ENCODE measurements at places on chromosomes 7 and 10.

GRCh38 chr10:89025453-89025852, 34.9 kb downstream of the FAS start:
- no peak for DNase-seq

DNA sequence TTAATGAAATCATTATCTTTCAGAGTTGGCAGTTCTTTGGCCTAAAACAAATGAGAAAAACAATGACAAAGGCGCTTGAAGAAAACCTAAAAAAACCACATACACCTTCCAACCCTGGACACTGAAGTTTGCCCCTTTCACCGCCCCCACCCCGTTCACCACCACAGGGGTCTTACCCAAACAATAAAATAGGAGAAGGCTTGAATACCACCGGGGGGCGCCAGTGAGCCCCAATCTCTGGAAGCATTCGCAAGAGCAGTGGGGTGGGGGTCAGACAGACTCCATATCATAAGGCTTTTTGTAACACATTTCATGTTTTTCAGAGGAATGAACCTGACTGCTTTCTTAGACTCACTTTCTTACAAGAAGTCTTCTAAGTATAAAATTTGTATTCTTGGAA, 163.6 kb downstream of the PIP4K2A start:
- DNase-seq: peak; percentile 36

DNA sequence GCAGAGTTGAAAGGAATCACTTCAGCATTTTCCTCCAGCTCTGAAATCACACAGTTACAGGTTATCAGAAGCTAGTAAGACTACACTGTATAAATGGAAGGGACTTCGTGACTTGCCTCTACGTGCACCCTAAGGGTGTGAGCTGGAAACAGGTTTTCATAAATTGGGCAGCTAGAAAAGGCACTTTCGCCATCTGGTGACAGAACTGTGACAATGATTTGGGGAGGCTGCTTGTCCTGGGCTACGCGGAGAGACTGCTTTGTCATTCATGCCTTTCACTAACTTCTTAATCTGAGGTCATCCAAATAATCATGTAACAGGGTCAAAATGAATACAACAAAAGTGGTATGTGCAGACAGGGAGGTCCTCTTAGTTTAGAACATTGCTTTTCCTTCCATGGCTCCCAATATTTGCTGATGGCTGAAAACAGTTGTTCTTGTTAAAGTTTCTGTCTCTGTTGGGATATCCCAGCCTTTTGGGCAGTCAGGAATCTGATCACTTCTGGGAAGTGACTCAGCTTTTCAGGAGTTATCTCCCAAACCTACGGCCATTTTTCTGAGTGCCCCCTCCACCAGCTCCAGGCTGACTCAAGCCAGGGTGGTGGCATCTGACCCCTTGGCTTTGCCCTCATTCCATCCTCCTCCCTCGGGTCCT, 17.8 kb downstream of the VWC2 start:
- no peak for DNase-seq

DNA sequence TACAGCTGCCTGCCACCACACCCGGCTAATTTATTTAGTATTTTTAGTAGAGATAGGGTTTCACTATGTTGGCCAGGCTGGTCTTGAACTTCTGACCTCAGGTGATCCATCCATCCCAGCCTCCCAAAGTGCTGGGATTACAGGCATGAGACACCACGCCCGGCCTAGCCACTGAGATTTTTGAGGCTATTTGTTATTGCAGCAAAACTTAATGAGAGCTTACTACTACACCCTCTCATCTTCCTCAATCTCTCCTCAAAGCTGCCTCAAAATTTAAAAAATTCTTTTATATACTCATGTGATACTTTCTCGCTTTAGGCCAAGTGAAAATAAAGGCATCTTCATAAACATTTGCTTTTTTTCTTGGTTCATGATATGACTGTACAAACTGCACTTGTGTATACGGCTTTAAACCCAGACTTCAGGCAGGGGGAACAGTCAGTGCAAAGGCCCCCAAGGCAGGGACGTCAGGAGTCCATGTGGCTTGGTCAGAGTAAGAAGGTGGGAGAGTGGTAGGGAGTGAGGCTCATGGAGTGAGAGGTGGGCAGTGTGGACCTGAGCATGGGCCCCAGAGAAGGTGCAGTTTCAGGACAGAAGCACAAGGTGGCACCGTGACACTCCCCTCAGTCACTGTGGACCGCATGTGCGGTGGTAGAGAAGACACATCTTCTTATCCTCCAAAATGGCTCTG, 55.5 kb downstream of the SYPL1 start:
- DNase-seq: peak; percentile 77

GRCh38 chr10:4763960-4764428, 62.0 kb upstream of the AKR1E2 start:
- DNase-seq: peak; percentile 89

GRCh38 chr7:140607441-140607989, 33.1 kb downstream of the DENND2A start:
- peak; percentile 91 for DNase-seq

DNA sequence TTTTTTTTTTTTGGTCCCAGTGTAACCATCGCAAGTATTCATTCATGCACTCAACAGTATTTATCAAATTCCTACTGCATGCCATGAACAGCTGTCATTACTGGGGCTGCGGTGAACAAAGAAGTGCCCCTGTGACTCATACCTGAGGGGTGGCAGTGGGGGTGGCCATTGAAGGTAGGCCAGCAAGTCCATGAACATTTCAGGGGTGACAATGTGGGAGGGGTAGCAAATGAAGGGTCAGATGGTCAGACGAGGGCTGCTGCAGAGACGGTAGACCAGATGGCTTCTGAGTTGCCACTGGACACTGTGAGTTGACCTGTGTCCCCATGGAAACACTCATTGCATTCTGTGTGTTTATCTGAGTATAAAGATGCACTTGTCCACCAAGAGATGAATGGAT, 92.5 kb upstream of the PITRM1 start:
- DNase-seq: peak; percentile 68

GRCh38 chr10:117169480-117169879, 27.8 kb upstream of the KCNK18 start:
- no peak for DNase-seq

GRCh38 chr10:6114299-6114698, 25.5 kb downstream of the RBM17 start:
- peak; percentile 45 for DNase-seq

DNA sequence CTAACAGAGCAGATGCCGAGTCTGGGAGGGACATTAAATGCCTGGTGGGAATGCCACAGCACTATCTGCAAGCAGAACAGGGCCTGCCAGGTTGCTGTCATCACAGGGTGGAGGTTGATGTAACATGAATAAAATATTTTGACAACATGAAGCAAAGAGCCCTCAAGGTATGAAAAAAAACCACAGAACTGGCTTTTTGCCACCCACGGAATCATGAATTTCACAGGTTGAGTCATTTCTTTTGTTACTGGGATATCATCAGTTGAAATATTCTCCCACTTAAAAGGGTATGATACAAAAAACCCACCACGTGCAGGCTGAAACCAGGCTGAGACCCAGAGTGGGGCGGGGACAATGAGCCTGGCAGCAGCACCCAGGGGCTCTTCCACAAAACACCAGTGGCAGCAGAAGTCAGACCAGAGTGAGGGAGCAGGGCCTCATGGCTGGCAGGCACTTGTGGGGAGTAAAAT, 220.1 kb downstream of the TNS3 start:
- peak; percentile 94 for DNase-seq

DNA sequence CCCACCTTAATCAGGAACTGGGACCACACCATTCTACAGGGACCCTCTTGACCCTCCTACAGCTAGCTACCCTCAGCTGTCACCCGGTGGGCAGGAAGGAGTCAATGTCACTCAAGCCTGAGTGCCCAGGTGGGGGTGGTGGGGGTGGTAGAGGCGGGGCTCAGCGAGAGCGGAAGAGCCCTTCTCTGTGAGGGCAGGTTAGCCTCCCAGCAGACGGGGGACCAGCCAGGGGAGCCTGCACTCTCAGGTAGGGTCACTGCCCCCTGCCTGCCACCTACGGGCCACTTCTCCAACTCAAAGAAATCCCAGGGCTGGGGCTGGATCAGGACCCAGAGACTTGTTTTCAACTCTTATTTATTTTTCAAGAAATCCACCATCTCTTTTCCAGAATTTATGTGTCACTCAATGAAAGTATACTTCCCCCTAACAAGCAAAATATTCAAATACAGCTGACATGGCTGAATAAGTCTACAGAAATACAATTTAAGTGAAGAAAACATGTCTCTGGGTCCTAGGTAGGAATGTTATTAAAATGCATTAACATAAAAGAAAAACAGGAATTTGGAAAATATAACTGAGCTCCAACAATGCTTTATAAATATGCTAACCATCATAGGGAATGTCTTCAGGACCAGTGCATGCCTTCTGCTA, 63.4 kb upstream of the DDC start:
- no peak for DNase-seq

- DNase-seq: peak; percentile 8
Observed at GRCh38 chr7:15326044-15326644, 235.7 kb downstream of the AGMO start.

DNA sequence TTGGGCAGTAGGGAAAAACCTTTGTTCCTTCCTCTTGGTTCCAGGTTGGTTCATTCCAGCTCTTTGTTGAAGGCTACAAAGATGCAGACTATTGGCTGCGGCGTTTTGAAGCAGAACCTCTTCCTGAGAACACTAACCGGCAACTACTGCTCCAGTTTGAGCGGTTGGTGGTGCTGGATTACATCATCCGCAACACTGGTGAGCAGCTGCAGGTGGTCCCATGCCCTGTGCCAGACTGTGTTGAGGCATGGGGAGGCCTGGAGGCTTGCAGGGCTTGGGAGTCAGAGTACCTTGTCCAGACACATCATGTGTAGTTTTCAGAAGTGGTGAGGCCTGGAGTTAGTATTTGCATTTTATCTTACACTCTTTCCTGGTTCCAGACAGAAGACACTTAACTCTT, 16.3 kb downstream of the PI4K2A start:
- DNase-seq: no peak

DNA sequence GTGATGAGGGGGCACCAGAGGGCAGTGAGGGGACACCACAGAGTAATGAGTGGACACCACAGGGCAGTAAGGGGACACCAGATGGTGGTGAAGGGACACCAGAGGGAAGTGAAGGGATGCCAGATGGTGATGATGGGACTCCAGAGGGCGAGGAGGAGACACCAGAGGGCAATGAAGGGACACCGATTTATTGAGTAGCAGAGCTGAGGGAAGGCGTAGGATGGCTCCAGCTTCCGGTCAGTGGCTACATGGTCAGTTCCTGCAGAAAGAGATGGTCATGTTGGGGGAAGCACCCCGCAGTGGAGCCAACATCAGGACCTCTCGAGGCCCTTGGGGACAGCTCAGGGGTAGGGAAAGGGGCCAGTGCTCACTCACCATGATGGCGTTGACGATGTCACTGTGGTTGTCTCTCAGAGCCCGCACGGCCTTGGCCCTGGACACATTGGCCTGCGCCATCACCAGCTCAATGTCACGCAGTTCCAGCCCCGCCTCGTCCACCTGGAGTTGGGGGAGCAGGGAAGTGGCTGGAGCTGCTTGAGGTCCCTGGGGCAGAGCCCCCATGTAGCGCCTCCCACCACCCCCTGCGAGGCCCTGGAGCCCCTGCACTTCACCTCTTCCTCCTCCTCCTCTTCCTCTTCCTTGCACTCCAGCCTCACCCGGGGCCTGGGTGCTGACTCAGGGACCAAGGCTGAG, 8.4 kb downstream of the NACAD start:
- DNase-seq: no peak

DNA sequence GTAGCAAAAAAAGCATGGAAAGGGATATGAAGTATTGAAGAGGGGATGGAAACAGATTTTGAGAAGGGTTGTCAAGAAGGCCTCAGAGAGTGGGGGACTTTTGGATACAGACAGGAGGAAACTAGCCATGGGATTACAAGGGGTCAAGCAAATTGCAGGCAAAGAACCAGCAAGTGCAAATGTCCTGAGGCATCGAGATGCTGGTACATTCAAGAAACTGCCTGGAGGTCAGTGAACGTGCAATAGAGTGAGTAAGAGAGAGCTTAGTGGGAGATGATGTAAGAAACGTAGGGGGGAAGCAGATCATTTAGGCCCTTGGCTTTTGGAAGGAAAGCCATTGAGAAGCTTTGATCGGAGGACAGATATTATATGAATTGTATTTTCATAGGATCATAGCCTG, 227.4 kb upstream of the AGK start:
- DNase-seq: no peak

- DNase-seq: no peak
Observed at GRCh38 chr10:84234479-84234878, 6.9 kb downstream of the LRIT1 start.

- no peak for DNase-seq
Observed at GRCh38 chr7:45363669-45364068, 206.1 kb downstream of the RAMP3 start.

GRCh38 chr7:999149-999879, 16.3 kb downstream of the CYP2W1 start:
- DNase-seq: peak; percentile 6

DNA sequence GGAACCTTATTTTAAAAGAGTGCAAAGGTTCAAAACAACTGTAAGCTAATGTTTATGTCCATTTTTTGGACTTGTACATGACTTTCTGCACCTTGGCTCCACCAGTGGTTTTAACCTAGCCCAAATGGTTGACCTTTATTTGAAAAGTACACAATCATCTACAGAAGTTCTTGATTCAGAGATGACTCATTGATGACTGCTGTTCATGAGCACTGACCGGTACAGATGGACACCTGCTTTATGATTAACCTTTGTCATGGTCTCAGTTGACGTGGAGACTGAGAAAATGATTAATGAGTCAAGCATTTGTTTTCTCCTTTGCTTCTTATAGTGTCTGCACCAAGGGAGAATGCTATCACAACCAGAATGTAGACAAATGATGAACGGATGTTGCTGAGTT, 55.7 kb upstream of the PTER start:
- DNase-seq: peak; percentile 1

DNA sequence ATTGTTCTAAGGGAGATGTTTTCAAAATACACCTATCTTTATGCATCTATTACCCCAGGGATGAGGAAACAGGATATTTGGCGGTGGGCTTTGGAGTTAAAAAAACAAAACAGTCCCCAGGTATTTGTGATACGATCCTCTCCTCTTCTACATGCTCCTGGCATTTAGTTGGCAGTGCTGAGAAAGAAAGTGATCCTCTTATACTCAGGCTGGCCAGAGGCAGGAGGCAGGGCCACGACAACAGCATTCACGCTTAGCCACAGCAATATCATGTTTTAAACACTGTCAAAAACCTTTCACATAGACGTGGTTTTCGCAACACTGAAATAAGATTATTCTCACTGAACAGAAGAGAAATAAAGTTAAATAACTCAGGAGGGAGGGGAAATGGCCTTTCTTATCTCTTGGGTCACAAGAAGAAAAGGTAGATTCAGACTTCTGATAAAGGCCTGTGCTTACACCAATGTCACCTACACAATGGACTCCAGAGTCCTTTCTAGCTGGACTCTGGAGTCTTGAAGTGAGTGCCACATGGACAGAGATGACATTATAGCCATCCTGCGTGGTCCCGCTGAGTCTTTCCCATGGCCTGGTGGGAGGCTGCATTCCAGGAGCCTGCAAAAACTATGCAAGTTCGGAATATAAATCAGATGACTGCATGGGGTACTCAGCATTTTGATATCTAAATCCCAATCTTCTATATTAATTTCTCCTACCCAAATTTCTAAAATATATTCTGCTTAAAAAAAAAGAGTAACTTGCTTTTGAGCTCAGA, 88.7 kb downstream of the PIP4K2A start:
- peak; percentile 16 for DNase-seq

GRCh38 chr7:68203251-68203650, 1206.6 kb downstream of the TYW1 start:
- no peak for DNase-seq

GRCh38 chr7:149728491-149729375, 44.7 kb downstream of the ZNF467 start:
- no peak for DNase-seq

GRCh38 chr10:83541046-83541445, 598.3 kb upstream of the GHITM start:
- no peak for DNase-seq

- no peak for DNase-seq
Observed at GRCh38 chr7:20816372-20816959, 29.8 kb upstream of the SP8 start.

All from fibroblast of lung (primary cell).